ENCODE measurements at places on chromosomes 3 and 15.

DNA sequence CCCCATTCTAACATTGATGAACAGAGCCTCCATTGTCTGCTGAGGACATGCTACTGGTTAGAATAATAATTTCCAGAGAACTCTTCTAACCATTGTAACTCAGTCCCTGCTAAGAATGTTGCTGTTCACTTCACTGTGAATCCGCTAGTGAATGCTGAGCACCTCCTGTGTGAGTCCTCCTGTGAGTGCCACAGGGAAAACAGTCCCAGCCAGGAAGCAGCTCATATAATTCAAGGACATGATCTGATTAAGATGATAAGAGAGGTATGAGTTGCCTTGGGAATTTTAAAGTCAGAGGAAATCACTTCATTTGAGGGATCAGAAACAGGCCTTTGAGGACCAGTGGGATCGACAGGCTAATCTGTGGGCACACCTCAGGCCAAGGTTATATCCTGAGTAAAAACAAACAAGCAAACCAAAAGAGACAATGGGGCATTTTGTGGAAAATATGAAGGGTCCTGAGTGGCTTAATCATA lies 33.9 kb upstream of the GPR160 start:
- no peak for DNase-seq

DNA sequence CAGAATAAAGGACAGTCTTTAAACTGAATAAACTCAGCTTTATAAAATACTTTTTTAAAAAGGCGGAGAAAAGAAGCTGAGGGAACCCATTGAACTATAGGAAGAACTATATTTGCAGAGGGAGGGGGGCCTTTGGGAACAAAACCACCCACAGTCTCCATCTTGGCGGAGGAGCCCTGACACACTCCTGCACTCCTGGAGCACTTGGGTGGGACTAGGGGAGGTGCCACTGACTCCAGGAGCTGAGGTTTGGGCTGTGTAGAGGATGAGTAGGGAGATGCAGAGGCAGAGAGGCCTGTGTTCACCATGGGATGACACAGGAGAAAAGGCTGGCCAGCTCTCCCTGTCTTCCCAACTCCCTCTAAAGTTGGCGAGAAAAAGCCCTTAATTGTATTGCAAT lies 35.8 kb downstream of the IFT122 start:
- DNase-seq: no peak

DNA sequence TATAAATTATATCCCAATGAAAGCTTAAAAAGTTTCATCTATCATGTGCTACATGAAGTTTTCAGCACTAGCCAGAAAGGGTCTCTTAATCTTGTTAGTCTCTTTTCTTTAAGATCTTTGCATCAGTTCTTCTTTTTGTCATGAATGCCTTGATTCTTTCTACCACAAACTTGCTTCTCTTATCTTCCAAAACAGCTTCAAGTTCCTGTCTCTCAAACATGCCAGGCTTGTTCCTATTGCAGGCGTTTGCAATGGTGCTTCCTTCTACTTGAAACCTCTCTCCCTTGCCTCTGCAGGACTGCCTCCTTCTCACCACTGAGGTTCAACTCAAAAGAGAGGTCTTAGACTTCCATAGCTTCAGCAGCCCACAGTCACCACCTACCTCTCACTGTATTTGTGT lies 104.3 kb upstream of the FRMD4B start:
- DNase-seq: no peak

GRCh38 chr15:93274257-93274656 lies 185.2 kb upstream of the RGMA start:
- no peak for DNase-seq

DNA sequence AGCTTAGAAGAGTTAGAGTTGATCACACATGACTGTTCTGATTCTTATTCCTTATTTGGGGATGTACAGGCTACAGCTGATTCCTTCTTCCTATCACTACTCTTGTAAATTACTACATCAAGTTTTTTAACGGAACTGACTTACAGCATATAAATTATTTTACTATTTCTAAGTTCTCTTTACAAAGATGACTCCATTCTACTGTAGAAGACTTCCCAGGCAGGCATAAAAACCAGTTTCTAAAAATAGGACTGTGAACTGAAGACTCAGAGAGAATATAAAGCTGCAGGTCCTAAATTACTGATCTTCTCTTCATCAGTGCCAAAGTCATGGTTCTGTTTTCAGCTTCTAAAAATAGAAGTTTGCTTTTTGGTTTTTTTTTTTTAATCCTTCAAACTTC lies 38.9 kb downstream of the ANO10 start:
- no peak for DNase-seq

DNA sequence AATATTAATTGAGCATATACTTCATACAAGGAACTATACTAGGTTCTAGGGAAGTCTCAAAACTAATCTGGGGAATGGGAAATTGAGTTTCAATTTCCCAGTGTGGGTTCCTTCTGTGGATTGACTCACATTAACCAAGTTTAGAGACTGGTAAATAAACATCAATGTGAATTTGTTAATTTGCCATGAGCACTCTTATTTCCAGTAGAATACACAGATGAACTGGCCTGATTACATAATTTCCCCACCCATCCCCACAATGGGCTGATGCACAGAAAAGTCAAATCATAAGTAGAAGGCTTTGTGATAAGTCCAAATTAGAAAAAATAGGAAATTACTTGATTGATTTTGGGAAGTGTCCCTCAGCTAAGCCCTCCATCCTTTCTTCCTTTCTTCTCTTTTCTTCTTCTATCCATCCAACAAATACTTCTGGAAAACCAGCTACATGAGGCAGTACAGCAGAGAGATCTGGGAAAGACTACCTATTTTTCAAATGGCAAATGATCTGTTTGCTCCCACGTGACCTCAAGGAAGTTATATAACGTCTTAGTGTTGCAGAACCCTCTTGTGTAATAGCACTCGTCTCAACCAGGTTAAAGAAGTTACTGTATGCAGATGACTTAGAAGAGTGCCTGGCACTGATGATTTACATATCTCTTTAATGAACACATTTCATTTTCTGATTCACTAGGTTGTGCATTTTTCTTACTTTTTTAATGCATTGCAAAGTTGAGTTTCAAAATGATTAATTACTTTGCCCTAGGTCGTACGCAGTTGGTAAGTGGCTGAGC lies 312.3 kb downstream of the SV2B start:
- DNase-seq: no peak

DNA sequence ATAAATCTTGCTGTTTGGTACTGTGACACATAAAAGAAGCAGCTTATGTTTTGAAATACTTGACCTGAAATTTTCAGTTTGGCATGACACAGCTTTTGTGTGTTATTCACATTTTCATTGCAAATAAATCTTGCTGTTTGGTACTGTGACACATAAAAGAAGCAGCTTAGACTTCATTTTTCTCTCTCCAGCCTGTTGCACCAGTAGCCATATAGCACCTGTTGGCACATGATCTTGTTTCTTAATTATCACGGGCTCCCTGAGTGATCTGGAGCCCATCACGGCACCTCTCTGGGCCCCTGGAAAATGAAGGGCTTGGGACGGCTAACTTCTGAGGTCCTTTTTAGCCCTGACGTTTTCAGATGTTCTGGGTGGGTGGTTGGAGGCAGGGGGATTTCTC lies 77.4 kb upstream of the SLCO3A1 start:
- no peak for DNase-seq

GRCh38 chr3:71724584-71725270 lies 475 bp downstream of the EIF4E3 start:
- no peak for DNase-seq

GRCh38 chr3:36945333-36945980 lies 603 bp upstream of the TRANK1 start:
- DNase-seq: no peak

- no peak for DNase-seq
Observed at GRCh38 chr3:119428538-119428937, 34.9 kb downstream of the TMEM39A start.

DNA sequence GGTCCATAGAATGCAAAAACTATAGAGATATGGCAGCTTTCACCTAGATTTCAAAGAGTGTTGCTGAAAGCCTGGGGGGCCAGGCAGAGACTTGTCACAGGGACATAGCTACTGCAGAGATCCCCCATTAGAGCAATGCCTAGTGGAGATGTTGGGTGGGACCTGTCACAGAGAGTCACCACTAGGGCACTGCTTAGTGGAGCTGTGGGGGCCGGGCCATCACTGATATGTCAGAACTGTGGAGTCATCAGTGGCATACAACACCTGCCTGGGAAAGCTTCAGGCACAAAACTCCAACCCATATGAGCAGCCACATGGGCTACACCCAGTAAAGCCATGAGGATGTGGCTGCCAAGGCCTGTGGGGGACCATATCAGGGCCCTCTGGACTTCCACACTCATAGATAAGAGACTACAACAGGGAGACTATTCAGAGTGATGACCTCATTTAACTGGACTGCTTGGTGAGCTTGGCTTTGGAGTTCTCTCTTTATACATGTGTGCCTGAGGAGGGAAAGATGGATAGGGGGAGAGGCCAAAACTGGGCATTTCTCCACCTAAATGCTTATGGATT lies 176.3 kb downstream of the ZNF621 start:
- DNase-seq: no peak

DNA sequence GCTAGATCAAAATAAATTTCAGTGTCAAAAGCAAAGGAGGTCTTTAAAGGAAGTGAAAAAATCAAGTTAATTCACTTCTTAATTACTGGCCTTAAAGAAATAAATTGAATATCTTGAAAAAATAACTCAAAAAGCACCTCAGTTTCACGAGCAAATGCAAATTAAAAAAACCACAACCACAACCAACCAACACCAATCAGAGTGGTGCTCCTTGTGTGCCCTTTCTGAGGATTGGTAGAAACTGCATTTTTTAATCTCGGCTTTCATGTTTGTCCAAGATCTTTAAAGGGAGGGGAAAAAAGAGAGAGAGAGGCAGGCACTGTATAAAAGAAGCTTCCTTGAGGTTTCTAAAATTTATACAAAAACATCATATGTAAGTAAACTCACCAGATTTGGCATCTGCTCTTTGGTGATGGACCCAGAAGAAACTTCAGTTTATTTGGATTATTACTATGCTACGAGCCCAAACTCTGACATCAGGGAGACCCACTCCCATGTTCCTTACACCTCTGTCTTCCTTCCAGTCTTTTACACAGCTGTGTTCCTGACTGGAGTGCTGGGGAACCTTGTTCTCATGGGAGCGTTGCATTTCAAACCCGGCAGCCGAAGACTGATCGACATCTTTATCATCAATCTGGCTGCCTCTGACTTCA lies at the start of gene GPR15:
TSS of gene GPR15 (plus strand) at position 357 of the 653 bp plus-strand sequence. CDS start at position 413, 56 bp downstream.
- DNase-seq: no peak

DNA sequence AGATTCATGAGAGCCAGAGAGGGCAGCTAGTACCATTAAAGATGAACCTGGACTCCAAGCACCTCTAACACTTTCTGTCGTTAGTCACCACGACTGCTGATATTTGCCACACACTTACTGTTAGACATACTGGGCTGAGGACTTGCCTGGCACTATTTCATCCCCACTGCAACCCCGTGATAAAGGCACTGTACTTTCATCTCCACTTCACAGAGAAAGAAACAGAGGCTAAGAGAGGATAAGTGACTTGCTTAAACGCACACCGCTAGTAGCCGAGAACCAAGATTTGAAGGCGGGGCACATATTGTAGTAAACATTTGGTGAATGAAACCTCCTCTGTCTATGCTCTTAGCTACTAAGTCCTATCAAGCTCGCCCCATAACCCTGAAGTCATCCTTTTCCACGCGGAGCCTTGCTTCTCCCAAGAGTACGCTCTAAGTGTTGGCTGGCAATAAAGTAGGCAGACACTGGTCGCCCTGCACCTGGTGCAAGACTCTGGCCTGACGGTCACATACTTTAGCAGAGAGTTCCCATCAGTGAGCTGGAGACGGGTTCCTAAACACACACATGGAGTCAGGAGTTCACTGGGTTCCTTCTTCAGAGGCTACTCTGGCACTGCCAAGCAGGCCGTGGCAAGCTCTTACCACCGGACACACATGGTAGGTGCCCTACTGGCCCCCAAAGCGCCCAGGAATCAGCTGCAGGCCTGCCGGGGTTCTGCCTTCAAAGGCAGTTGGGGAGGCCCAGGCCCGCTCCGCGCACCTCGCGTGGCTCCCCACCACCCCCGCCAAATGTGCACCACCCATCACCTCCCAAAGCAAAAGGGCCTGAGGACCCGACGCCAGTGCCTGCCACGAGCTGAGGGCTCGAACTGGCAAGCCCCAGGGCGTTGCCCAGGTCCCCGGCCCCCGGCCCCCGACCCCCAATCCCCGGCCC lies 951 bp downstream of the POMGNT2 start:
- no peak for DNase-seq

GRCh38 chr3:119912220-119912619 lies 130.3 kb downstream of the NR1I2 start:
- DNase-seq: no peak

GRCh38 chr3:45029661-45030060 lies 3.6 kb downstream of the CLEC3B start:
- DNase-seq: no peak

- DNase-seq: no peak
Observed at GRCh38 chr3:4687167-4687566, 194.0 kb downstream of the ITPR1 start.

DNA sequence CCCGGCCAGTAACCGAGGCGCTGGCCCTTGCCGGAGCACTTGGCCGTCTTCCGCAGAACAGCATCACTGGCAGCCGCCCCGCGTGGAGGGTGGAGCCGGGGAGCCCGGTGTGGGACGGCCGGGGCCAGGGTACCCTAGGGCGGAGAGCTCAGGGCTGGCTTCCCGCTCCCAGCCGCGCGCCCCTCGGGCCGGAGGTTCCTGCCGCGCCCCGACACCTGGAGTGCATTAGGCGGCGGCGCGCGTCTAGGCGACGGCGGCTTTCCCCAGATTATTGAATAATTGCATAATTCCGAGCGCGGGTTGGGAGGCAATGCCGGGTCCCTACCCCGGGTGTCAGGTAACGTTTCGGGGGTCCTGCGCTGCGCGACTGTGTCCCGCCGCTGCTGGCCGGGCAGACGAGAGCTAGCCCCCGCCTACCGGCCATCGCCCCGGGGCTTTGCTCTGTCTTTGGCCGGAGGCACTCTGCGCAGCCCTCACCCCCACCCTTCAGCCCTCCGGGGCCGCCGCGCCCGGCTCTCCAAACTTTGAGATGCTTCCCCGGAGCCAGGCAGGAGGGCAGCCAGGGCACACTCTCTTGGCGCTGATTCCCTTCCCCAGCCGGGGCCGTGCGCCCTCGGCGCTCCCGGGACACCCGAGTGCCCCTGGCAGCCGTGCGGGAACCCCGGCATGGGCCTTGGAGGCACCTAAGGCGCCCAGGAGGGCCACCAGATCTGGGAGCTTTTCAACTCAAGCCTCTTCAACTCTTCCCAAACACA lies 749 bp downstream of the ITGA11 start:
- no peak for DNase-seq

DNA sequence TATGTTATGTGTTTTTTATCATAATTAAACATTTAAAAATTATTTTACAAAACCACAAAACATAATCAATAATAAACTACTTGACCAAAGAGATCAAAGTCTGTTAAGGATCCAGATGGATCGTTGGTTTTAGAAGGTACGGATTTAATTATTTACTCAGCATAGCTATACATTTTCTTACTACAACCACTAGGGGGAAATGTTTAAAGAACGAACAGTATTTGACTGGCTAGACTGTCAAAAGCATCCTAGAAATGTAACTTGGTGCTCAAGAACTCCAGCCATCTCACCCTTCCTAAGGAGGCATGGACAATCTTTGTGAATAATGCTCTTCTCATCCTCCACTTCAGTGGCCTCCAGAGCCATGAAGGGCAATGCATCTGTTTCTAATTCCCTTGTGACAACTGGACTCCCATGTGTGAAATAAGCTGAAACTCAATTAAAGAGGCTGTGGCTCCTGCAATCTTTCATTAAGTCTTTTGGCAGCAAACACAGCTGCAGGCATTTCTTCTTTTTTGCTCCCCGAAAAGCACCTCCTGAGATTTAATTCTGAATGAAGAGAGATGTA lies 94.7 kb upstream of the TUSC7 start:
- no peak for DNase-seq

- DNase-seq: no peak
Observed at GRCh38 chr3:130834476-130834875, 59.4 kb upstream of the ATP2C1 start.

- DNase-seq: no peak
Observed at GRCh38 chr3:46673151-46674030, 20.1 kb downstream of the ALS2CL start.
